ENCODE measurements at places on chromosomes 12 and 14.
A peak's percentile ranks its signal among the peaks of the same experiment; 100 is the strongest.

DNA sequence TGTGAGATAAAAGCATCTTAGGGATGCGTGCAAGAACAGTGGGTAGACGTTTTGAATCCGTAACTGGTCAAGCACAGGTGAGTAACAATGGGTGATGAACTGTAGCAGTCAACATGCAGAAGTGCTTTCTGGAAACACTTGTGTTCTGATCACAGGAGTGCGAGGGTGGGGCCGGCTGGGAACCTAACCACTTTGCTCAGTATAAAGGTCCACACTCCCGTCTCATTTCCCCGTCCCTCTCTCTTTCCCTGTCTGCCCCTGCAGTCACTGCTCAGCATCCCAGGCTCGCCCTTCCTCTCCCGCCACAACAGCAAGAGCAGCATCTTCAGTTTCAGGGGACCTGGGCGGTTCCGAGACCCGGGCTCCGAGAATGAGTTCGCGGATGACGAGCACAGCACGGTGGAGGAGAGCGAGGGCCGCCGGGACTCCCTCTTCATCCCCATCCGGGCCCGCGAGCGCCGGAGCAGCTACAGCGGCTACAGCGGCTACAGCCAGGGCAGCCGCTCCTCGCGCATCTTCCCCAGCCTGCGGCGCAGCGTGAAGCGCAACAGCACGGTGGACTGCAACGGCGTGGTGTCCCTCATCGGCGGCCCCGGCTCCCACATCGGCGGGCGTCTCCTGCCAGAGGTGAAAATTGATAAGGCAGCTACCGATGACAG is 127.1 kb downstream of the FIGNL2 start:
- DNase-seq, result no peak

GRCh38 chr14:100589071-100589759 is 2.0 kb upstream of the BEGAIN start:
- DNase-seq, result no peak

- no peak for DNase-seq
These were observed 187.7 kb downstream of the GALC start for GRCh38 chr14:87805315-87805723.

GRCh38 chr12:95997911-95998510 is 1.9 kb upstream of the HAL start:
- DNase-seq, result no peak

- no peak for DNase-seq
These were observed 14.1 kb downstream of the CYP46A1 start for GRCh38 chr14:99698236-99698635.

- DNase-seq, result no peak
These were observed 1536.2 kb downstream of the AACS start for GRCh38 chr12:126601184-126602170.

DNA sequence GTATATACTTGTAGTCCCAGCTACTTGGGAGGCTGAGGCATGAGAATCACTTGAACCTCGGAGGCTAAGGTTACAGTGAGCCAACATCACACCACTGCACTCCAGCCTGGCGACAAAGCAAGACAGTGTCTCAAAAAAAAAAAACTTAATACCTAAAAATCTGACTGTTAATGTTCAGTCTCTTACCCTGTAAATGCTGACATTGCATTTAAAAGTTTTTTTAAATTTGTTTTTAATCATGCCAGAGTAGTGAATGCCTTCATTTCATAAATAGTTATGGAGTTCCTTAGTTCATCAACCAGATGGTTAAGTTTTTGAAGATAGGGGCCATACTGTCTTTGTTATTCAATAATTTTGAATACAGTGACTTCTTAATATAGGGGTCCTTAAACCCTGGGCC is 21.2 kb downstream of the CAND1 start:
- DNase-seq, result no peak

DNA sequence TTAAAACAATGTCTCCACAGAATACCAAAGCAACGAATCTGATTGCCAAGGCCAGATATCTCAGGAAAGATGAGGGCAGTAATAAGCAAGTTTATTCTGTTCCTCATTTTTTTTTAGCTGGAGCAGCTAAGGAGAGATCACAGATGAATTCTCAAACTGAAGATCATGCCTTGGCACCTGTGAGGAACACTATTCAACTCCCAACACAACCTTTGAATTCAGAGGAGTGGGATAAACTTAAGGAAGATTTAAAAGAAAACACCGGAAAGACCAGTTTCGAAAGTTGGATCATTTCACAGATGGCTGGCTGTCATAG is 994 bp downstream of the PRORP start:
- no peak for DNase-seq

- no peak for DNase-seq
These were observed 70.9 kb downstream of the PIK3C2G start for GRCh38 chr12:18332173-18332572.

DNA sequence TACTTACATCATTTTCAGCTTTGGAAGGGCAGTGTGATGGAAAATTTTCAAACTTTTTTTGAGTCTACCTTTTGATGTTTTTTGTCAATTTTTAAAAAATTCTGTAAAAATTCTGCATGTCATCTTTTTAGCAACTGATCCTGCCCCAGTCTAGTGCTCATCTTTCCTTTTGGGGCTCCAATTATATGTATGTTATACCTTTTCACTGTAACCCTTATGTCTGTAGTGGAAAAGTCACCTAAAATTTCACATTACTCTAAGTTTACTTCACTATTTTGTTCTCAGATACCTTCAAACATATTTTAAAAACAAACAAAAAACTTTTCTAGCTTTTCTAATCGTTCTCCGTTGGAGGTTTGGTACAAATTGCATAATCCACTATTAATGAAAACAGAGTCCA is 32.5 kb upstream of the MYRFL start:
- DNase-seq, result no peak

- DNase-seq, result no peak
These were observed 112.5 kb downstream of the RIN3 start for GRCh38 chr14:92626041-92626440.

DNA sequence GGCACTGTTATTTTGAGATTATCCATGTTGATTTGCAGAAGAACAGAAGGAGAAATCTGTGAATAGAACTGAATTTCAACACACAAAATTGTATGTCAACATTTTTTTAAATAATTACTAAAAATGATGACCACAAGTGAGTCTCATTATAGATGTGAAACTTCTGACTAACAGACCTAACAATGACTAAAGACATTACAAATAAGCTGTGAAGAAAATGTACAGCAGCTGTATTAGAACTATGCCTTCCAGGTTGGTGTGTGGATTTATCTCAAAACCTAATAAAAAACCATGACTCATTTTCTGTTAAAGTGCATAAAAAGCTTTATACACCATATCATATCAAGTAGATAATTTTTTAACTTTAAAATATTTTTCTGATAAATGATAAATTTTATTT is 22.5 kb upstream of the FOXG1 start:
- no peak for DNase-seq

DNA sequence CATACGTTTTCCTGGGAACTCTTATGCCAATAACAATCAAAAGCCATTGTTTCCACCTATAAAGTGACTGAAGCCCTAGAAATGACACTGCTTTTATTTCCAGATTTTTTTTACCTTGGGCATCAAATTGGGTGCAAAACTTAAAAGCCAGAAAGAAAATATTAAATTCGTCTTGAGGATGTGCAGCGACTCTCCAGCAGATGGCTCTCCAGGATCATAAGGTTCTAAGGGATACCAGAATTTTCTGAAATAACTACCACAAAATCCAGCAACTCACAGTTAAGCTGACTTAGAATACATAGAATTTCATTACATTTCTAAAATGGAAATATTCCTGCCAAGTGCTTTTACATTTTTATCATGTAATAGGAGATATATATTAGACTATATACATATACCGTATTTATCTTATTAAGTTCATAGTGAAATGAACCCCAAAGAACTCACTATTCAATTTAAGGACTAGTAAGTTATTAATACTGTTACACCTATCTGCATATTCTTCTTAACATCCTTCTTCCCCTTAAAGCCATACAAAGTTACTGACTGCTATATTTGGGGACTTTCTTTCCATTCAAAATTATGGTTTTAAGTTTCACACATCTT is 44.0 kb downstream of the ARMH4 start:
- DNase-seq, result peak; percentile 41

- no peak for DNase-seq
These were observed 311.7 kb upstream of the CCDC196 start for GRCh38 chr14:66174453-66174891.

DNA sequence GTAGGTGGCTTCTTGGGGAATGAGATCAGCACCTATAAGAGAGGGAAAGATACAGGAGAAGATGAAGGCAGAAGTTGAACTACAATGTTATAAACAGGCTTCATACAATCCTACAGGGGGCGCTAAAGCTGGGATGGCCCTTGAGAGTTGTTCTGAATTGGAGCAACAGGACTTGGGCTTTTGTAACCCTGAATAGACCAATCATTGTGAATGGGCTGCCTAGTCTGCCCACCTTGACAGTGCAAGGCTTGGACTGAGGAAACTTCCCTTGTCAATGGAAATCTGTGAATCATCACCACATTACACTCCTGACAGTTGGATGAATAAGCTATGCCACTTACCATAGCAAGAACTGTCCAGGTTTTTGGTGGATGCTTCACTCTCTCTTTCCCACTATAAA is 306.1 kb downstream of the KCNC2 start:
- no peak for DNase-seq

DNA sequence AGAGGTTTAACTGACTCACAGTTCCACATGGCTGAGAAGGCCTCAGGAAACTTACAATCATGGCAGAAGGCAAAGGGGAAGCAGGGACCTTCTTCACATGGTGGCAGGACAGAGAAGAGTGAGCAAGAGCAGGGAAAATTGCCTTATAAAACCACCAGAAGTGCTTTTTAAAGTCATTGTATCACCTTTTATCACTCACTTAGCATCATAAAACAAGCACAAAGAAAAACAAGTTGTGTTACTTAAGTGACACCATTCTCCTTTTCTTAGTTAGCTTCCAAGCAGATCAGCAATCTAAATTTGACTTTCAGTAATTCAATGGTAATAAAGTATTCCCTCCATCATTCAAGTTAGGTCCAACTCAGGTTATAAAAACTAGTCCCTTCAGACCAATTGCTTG is 28.5 kb downstream of the OSBPL8 start:
- DNase-seq, result no peak

- no peak for DNase-seq
These were observed 30.1 kb upstream of the RESF1 start for GRCh38 chr12:31929027-31929526.

- no peak for DNase-seq
These were observed 41.5 kb downstream of the IFT81 start for GRCh38 chr12:110165540-110166159.

DNA sequence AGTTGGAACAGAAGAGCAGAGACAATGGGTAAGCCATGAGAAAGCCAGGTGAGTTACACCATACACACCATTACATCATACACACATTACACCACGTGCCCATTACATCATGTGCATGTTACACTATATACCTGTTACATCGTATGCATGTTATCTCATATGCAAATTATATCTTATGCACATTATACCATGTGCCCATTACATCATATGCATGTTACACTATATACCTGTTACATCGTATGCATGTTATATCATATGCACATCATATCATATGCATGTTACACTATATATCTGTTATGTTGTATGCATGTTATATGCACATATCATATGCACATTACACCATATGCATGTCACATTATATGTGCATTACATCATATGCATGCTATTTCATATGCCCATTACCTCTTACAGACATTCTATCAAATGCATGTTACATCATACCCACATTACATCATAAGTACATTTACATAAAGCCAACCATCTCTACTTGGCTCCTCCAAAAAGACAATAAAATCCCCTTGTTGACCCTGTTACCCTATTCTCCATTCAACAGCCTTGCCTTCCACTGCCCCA is 207.2 kb downstream of the KSR2 start:
- no peak for DNase-seq

GRCh38 chr14:91919814-91920213 is 27.7 kb downstream of the FBLN5 start:
- no peak for DNase-seq

DNA sequence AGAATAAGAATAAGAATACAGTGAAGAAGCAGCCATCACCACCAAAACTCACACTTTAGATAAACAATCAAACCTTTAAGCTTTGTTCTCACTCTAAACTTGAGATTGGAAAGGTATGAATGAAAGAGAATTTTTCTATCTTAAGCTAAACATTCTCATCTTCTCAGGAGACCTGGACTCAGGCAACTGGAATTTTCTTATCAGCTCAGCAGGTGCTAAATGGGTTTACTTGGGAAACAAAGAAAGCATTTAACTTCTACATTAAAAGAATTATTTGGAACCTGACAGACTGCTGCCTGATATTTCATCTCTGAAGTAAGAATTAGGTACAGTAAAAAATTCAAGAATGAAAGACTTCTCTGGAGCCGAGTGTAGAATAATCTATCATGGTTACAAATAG is 20.7 kb upstream of the KERA start:
- DNase-seq, result no peak

DNA sequence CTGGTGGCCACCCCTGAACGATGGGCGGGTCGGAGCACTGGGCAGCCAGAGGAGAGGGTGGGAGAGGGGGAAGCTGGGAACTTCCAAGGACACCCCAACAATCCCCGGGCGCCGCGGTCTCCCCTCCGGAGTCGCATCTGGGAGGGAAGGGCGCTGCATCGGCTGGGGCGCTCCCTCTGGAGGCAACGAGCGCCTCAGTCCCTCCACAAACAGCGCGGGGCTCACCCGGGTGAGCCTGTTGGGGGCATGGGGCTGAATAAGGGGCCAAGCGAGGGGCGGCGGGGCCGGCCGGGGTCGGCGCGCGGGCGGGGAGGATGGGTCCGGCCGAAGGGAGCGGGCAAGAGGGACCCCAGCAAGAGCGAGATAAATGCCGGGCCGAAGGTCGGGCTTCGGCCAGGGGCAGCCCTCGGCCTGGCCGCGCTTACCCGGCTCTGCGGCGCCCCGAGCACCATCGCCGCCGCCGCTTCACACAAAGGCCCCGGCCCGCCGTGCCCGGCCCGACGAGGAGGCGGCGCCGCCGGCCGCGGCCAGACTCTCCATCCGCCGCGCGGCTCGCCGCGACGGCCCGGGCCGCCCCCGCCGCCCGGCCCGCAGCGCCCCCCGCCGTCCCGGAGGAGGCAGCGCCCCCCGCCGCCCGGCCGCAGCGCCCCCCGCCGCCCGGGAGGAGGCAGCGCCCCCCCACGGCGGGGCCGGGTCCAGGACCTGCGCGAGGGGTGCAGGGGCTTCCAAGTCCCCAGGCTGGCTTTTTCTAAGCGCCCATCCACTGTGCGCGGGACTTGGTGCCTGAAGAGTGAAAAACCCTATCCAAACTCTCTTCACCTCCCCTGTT is at the start of gene ZBTB39:
Gene ZBTB39, minus strand, starts transcription at position 567 of the 829 bp plus-strand sequence. CDS start 1,629 bp downstream, outside the sequence.
- peak; percentile 65 for DNase-seq

DNA sequence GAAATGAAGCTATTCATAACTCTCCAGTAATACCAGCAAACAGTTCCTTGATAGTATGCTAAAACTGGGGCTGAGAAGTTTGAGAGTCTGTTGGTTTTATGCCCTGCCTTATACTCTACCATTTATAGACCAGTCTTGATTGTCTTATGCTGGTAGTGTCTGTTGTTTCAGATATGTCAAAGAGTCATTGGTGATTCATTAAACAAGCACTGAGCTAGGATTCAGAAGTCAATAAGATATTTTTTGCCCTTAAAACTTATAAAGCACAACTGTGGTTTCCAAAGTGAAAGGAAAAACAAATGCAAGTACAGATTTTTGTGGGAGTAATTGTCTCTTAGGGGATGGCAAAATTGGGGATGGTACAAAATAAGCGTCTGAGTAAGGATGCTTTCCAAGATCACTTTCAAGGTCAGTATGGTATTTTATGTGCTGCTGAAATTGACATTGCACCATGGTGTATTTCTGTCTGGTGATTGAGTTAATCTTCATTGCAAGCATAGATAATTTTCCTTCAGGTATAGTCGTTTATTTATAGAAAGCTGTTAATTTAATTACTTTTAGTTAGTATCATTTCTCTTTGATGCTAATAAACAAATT is 289.5 kb upstream of the E2F7 start:
- DNase-seq, result no peak

Data from NCI-H345 (cell line).